GM04503 (cell line): ENCODE measurements at places on chromosomes 13 and 19.

- DNase-seq, result no peak
These were observed 19.4 kb downstream of the GJA3 start for GRCh38 chr13:20141238-20142022.

GRCh38 chr13:22275393-22275792, 604.5 kb downstream of the FGF9 start:
- no peak for DNase-seq

DNA sequence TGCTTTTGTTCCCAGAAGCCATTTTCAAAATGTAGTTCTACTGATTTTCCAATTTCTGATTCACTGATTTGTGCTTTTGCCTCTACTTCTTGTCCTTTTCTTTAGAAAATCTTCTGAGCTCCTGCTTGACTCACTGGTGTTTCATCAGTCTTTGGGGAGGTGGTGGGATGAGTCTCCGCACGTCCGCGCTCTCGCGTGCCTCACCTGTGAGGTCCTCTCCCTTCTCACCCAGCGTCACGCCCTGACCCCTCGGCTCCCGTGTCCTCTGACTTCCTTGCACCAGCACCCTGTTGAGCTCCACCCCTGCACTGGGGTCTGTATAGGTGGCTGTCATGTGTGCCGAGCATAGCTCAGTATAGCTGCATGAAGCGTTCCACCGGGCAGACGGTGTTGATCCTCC, 52.7 kb upstream of the MCF2L start:
- DNase-seq, result no peak

- no peak for DNase-seq
These were observed 7.8 kb downstream of the ACP4 start for GRCh38 chr19:50797781-50798658.

DNA sequence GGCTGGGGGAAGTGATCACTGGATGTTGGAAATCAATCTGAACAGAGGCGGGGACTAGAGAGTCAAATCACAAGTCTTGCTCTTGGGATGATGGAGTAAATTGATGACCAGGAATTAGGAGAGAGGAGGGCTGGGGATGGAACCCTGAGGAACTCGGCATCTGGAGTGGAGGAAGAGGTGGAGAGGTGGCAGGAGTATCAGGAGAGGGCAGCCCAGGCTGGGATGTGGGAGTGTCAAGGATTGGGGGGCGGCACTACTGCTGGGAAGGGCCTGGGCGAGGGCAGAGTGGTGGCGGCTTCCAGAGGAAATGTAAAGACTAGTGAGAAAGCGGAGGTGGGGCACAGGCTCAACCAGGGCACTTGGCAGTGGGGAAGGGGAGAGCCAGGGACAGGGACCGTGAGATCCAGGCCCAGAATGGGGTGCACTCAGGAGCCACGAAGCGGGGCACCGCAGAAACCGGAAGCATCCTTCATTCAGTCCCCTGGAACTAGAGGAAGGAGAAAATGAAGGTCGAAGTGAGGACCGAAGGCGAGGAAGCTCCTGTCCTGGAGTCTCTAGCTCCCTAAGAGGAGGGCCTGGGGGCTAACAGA, 81.2 kb upstream of the GPR183 start:
- no peak for DNase-seq

GRCh38 chr13:113047587-113047986, 58.0 kb upstream of the F7 start:
- no peak for DNase-seq
